Fibroblast of gingiva (primary cell): ENCODE measurements at places on chromosomes 3 and 15.

GRCh38 chr3:148796799-148797198 lies 30.8 kb upstream of the CPB1 start:
- DNase-seq = no peak

GRCh38 chr3:55521064-55521737 lies 34.1 kb upstream of the WNT5A start:
- DNase-seq = no peak

- no peak for DNase-seq
Measured at GRCh38 chr15:80978685-80979329, 10.8 kb downstream of the MESD start.

- no peak for DNase-seq
Measured at GRCh38 chr3:15476378-15476777, 45.1 kb downstream of the COLQ start.

DNA sequence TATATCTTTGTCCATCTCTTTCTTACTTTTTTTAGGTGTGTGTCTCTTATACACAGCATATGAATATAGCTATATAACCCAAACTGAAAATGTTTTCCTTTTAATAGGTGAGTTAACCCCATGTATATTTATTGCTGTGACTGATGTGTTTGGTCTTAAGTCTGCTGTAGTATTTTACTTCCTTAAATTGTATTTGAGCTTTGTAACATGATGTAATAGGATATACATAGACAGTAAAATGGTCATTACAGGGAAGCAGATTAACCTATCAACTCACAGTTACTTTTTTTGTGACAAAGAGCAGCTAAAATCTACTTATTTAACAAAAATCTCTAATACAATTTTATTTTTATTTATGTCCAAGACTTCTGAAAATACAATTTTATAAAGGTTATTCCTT lies 51.8 kb upstream of the CDAN1 start:
- no peak for DNase-seq

DNA sequence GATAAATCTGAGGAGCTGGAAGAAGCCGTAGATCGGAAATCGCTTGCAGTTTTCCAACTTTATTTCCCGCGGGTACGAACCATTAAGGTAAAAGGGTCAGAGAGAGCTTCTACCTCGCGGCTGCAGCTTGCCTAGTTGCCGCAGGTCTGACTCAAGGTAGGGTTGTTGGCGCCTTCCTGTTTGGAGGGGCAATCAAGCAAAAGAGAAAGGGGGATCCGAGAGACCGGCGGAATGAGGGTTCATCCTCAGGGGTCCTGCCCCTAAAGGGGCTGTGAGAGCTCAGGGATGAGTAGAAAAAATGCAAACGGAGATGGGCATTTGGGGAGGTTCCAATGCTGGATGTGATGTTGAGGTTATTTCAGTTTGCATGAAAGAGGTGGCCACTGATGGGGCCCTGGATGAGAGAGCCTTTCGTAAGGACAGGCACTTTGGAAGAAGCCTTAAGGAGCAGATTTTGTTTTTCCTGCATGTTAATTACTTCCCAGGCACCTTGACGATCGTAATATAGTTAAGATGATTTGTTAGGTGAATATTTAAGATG lies 265.4 kb downstream of the CGGBP1 start:
- DNase-seq = no peak

- no peak for DNase-seq
Measured at GRCh38 chr3:172073262-172073915, 34.0 kb downstream of the FNDC3B start.

DNA sequence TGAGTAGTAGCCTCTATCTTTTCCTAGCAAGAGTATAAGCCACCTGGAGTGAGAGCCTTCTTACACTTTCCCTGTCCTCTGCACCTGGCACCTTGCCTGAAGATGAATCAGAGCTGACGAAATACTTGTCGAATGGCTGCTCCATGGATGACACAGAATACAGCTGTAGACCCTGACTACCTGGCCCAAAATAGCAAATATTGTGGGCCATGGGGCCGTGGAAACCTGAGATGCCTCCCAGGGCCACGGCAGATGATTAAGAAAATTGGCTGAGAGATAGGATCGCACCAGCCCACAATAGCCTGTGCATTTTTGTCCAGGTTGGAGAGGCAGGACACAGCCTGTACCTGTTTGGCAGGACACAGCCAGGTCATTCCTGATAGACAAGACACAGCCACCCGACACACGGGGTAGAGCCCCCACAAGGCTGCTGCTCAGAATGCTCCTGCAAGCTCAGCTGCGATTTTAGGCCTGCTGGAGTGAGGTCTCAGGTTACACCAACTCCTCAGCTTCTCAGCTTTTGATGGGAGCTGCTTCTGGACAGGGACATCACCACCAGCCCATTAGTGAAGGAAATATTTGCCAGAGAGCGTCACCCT lies 22.9 kb upstream of the TPM1 start:
- peak; percentile 62 for DNase-seq

DNA sequence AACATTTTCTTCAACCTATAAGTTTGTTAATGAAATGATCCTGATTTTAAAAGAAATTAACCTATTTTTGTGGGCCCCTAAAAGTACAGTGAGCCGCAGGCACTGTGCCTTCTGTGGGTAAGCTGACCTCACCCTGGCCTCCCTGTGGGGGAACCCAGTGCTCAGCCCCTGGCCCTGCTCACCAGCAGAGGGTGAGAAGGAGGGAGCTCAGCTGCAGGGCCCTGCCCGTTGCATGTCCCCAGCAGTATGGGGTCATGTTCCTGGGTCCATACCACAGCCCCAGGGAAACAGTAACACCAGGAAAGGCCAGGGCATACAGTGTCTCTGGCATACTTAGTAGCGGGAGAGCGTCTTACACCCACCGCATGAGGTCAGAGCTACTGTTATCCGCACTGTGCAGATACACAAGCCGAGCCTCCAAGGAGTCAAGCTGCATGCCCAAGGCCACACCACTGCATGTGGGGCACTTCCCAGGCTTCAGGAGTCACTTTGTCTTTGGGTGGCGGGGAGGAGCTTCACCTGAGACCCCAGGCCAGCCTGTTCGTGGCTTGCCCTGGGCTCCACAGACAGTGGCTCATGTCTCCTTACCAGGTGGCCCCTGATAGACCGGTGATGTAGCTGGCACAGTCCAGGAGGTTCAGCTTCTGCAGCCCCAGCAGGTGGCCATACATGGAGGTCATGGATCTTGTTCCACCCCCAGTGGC lies 22.6 kb upstream of the EHD4 start:
- no peak for DNase-seq

- no peak for DNase-seq
Measured at GRCh38 chr3:189507856-189508255, 123.3 kb upstream of the TP63 start.

DNA sequence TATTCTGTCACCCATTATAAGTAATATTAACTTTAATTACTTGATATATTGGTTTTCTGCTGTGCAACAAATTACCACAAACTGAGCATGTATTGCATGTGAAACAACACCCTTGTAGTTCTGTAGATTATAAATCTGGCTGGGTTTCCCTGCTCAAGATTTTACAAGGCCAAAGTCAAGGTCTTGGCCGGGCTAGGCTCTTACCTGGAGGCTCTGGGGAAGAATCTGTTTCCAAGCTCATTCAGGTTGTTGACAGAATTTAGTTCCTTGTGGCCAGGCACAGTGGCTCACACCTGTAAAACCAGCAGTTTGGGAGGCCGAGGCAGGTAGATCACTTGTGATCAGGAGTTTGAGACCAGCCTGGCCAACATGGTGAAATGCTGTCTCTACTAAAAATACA lies 16.3 kb downstream of the TIMMDC1 start:
- no peak for DNase-seq

- DNase-seq = no peak
Measured at GRCh38 chr15:91891101-91891500, 37.6 kb downstream of the SLCO3A1 start.

DNA sequence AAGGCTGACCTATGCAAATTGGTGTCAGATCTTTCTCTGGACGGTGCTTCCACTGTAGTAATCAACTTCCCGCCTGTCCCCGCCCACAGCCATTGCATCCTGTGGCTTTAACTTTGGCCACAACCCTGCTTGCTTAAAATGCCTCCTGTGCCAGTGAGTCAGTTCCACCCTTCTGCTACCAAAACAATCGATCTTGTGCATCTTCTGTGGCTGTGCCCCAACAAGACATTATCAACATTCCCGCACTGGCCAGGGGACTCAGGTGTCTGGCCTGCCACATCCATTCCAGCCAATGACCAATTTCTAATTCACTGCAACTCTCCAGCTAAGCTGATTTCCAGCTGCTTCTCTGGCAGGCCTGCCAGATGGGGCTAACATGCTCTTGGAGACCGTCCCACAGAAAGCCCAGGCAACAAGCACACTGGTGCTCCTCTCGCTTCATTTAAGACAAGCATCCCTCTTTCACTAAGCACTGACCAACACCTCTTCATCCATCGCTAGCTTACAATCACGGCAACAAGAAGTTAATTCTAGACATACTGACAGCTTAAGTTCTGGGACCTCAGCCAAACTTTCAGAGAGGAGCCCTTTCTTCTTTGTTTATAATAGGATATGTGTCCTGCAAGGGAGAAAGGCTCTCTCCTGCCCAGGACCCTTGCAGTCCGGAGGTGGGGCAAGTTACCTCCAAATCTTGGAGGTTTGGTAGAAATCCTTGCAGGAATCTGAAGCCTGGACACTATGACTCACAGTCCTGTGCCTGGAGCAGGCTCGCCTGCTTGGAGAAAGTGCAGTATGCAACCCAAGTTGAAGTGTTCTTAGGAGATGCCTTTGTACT lies 6.7 kb downstream of the CA12 start:
- peak; percentile 85 for DNase-seq

GRCh38 chr15:23067416-23067815 lies 28.0 kb upstream of the TUBGCP5 start:
- no peak for DNase-seq

DNA sequence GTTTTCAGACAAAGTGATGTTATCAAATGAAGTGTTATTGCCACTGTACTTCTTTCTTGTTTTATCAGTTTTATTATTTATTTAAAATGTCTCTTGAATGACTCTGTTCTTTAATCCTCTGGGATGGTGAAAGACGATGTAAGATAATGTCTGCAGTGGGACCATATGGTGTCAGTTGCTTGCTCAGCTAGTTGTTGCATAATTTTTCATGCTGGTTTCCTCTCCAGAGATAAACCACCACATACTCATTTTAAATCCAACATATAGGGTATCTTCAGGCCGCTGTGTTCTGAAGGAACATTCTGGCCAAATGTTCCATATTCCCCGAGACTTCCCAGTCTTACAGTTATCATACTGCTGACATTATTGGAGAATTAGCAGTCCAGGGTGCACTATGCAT lies 75.9 kb downstream of the GABRG3 start:
- DNase-seq = no peak

- DNase-seq = no peak
Measured at GRCh38 chr15:42012241-42012640, 8.6 kb downstream of the PLA2G4E start.

DNA sequence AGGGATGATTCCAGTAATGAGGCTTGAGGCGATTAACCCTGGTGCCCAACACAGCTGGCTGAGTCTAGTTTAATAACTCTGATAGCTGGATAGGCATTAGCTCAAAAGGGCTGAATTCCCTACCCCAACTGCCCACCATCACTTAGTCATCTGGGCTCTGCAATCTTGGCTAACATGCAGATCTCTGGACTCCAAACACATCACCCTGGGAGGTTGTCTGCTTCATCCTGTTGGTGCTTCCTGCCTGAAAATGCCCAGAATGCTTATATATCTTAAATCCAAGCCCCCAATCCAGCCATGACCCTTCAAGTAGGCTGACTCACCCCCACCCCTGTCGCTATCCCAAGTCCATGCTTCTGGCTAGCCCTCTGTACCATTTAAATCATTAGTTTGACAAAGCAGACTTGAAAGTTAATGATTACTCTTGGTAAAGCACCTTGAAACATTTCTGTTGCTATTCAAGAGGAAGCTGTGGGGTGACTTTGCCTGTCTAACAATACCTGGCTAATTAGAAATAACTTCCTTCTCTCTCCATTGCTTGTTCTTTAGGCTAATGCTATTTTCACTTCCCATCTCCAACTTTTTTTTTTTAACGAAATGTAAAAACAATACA lies 107.0 kb upstream of the RORA start:
- no peak for DNase-seq

GRCh38 chr15:31295658-31296057 lies 31.0 kb upstream of the KLF13 start:
- no peak for DNase-seq

- DNase-seq = no peak
Measured at GRCh38 chr3:101926594-101927105, 77.3 kb downstream of the NFKBIZ start.

DNA sequence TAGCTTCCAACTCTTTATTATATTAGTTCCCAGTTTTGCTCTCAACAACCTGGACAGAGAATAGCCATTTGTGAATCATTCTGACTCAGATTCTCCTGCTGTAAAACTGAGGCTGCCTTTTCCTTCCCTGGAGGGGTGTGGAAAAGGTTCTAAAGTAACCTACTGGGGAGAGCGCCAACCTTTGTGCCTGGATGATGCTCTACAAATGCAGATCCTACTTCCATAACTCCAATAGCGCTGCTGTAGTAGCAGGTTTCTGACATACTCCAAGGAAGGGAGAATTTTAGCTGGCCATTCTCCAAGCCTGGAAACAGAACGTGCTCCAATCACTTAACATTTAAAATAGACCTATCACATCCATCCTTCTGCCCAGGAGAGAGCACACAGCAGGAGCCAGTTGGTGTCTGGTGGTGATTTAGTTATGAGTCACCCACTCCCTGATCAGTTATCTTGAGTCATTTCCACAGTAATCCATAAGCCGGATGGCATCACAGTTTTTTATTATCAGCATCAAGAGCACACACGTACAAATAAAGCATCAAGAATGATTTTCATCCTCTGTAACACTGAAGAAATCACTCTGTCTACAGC lies 38.3 kb downstream of the MYH15 start:
- peak; percentile 55 for DNase-seq

- peak; percentile 57 for DNase-seq
Measured at GRCh38 chr15:31434588-31435260, 108.1 kb downstream of the KLF13 start.

DNA sequence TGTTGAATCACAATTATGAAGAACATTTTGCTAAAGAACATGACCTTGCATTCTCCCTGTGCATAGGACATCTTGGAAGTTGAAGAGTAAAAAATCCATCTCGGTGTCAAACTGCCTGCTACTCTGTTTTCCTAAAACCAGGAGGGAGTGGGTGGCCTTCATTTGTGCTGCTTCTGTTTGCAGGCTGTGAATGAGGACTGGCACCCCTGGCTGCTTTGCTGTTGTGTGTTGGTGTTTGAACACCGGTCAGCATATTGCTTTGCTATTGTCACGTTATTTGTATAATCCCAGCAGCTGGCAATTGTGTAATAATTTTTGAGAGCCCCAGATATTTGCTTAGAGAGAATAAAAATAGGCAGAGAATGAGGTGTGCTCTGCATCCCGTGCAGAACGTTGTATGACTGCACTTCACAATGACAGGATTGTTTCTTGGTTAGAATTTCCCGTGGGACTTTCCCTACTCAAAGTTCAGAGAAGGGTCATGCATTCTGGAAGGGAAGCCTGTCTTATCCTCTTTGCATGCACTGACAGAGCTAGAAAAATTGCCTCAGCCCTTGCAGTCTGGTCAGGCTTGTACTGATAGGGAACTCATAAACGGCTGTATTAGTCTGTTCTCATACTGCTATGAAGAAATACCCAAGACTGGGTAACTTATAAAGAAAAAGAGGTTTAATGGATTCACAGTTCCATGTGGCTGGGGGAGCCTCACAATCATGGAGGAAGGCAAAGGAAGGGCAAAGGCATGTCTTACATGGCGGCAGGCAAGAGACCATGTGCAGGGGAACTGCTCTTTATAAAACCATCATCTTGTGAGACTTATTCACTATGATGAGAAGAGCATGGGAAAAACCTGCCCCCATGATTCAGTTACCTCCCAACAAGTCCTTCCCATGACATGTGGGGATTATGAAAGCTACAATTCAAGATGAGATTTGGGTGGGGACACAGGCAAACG lies 16.3 kb downstream of the SV2B start:
- no peak for DNase-seq

- DNase-seq = no peak
Measured at GRCh38 chr3:30400926-30401325, 205.5 kb upstream of the TGFBR2 start.
